WERI-Rb-1 (cell line): ENCODE measurements at places on chromosomes 5 and 9.

GRCh38 chr9:85577353-85577952 lies 164.3 kb downstream of the AGTPBP1 start:
- no peak for DNase-seq

GRCh38 chr5:74647096-74647495 lies 6.6 kb upstream of the ENC1 start:
- no peak for DNase-seq

DNA sequence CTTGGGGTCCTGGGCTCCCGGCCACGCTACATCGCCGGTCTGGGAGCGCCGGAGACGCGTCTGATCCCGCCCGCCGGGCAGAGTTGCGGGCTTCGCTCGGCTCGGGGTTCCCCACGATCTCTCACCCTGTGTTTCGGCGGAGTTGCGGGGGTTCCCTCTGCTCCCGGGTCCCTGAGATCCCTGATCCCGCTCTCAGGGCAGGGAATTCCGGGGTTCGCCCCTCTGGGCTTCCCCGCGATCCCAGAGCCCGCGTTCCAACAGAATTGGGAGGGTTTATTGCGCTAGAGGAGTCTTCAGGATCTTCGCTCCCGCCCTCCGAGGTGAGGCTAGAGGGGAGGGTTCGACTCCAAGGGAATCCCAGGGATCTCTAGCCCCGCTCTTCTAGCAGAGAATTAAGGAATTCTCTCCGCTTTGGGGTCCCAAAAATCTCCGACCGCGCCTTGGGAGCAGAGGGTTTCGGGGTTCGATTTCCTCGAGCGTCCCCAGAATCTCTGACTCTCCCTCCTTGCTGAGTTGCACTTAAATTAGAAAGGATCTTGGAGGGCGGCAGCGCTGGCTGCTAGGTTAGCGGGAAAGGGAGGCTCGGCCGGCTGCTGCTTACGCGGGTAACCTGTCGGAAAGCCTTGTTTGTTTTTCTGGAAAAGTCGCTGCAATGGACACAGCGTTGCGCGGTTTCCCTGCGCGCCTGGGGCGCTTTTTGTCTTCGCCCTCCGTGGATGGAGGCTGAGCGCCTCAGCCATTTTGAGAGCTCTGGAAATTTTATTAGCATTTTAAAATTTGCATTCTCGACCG lies 1.3 kb downstream of the DMRT1 start:
- DNase-seq = peak; percentile 33

GRCh38 chr9:18907927-18908625 lies 124.9 kb downstream of the SAXO1 start:
- DNase-seq = no peak

DNA sequence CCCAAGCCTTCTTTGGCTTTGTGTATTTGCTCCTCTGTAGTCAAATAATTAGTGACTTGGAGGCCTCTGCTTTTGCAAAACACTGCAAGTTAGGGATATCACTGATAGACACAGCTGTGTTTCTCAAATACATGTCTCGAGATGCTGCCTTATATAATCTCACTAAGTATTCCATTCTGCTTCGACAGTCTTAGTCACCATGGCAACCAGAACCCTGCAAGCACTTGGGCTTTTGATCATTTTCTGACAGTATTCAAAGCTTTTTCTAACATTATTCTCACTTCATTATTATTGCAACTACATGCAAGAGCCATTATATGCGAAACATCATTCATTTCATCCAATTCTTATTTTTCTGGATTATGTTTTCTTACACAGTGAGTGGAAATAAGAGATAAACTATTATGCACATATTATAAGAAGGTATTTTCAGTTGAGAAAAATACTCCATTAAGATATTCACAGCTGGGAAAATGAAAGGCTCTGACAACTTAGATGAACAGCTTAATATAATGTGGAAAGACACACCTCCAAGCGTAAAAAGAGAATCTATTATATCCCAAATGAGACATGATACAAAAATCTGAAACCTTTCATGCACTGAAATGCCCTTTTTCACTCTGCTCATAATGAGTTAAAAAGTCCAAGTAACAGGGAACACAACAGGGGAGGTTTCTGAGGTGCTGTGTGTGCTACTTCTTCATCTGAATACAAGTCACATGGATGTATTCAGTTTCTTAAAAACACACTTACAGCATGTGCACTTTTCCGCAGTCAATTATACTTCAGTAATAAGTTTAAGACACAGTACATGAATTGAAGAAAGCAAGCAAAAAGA lies 93.9 kb downstream of the SCAI start:
- no peak for DNase-seq

DNA sequence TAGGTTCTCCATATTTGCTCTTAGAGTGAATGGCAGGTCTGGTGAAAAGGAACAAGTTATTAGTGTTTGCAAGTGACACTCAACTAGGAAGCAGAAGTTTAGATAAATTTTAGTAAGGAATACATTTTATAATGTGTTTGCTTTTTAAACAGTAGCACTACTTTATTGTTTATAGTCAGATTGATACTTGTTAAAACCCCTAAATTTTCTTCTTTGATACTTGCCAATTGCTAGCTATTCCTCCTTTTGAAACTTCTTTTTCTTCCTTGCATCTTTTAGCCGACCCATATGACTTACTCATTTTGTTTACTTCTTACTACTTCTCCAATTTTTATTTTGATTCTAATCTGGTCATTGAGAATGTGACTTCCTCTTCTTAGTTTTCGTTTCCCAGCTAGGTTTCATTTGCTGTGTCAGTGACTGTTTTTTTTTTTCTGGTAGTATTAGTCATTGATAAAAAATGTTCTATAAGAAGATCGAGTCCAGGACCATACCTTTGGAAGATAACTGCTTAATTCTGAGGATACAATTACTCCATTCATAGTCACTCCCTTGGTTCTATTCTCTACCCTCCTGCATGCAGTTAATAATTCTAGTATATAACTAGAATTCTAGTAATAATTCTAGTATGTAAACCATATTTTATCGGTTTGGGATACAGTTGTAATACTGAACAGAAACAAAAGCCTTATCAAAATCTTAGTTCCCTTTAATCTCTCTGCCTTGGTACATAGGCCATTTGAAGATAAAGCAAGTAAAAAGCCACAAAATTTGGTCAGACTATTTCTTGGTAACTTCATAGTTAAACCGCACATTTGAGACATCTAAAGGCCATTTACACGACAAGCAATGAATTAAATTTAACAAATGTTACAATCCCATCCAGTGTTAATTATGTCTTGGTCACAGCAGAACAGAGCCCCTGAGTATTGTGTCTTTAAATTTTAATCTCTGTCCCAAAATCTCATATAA lies 2.8 kb upstream of the RICTOR start:
- no peak for DNase-seq

- no peak for DNase-seq
Measured at GRCh38 chr9:88742483-88742882, 207.5 kb downstream of the NXNL2 start.

- DNase-seq = no peak
Measured at GRCh38 chr9:4306777-4307121, 6.9 kb upstream of the GLIS3 start.

DNA sequence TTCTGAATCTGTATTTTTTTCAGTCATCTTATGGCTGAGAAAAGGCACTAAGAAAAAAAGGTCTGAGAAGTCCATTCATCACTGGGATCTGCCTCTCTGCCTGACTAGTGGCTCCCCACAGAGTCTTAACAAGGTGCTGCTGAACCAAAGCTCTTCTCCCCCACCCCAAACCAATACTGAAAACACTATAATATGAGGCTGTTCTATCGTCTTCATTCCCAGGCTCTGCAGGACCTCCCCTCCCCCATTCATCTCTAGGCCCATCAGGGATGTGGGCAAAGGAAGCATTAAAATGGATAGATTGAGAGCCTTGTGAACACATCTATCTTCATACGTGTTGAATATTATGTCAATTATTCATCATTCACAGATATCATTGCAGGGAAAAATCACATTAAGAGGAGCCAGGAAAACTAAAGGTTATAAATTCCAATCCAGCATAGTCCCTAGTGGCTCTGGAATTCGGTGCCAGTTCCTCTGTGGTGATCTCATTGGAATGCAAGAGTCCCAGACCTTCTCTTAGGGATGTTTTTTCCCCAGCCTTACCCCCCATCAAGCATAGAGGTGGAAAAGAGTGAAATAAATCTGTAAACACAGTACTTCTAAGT lies 44.3 kb upstream of the GPR151 start:
- DNase-seq = no peak

GRCh38 chr9:127943011-127943662 lies 5.5 kb upstream of the DPM2 start:
- no peak for DNase-seq

- DNase-seq = no peak
Measured at GRCh38 chr9:81801190-81801589, 111.8 kb upstream of the TLE1 start.

GRCh38 chr5:173771725-173772383 lies 116.3 kb upstream of the CPEB4 start:
- DNase-seq = no peak

DNA sequence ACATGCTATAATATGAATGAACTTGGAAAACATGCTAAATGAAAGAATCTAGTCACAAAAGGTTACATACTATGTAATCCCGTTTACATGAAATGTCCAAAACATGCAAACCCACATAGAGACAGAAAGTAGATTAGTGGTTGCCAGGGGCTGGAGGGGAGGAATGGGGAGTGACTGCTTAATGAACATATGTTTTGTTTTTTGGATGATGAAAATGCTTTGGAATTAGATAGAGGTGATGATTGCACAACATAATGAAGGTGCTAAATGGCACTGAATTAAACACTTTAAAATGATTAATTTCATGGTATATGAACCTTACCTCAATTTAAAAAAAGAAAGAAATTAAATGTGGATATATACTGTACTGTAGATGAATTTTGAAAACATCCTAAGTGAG lies 17.6 kb upstream of the NDFIP1 start:
- no peak for DNase-seq

DNA sequence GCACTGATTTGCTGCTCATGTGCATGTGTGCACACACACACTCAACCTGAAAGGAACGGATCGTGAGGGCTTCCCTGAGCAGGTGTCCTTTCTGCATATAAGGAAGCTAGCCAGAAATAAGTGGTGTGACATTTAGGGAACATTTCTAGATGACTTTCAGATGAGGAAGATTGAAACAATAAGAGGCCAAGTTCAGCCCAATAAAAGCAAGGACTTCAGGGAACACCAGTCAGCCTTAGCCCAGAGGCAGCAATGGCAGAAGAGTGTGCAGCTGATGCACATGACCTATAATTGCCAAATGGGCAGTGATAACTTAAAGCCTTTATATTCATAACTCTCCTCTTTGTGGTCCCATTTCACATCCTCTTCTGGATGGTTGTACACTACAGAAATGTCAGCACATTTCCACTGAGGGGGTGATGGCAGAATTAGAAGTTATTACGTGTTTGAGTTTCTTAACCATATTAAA lies 255.5 kb downstream of the TRIM32 start:
- no peak for DNase-seq

DNA sequence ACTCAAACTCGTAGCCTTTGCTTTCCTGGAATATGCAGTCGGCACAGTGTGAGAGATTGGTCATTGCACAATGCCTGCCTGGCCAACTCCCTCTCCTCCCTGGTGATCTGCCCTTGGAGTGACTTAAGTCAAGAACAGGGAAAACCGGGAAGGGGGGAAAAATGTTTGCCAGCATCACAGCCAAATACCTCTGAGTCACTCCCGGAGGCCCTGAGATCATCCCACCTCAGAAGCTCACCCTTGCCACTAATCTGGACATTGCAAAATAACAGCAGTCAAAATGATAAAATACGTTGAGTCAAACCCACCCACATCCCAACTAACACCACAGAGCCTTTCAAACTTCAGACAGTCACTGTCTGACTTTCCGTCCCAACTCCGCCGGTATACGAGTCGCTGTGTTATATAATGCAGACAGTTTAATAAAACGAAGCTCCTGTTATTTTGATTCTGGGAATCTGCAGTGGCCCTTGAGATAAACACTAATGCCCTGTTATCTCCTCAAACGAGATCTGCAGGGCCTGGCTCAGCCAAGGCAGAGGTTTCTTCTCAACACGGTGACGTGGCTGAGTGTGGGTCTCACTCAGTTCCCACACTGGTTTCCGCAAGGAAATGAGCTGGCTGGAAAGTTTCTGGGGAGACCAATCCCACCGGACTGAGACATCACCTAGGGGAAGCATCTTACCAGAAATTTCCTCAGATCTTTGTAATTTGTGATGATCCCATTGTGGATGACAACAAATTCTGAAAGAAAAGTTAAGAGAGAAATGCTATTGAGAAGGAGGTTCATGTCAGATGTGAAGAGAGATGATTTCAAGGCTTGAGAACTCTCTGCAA lies 22.1 kb downstream of the GFPT2 start:
- DNase-seq = no peak

GRCh38 chr9:105330755-105331154 lies 86.3 kb downstream of the SLC44A1 start:
- DNase-seq = no peak

GRCh38 chr5:103744159-103744558 lies 181.6 kb upstream of the NUDT12 start:
- no peak for DNase-seq

GRCh38 chr9:94819161-94819687 lies 92.7 kb downstream of the AOPEP start:
- no peak for DNase-seq

GRCh38 chr9:130844044-130844451 lies 9.0 kb downstream of the ABL1 start:
- DNase-seq = no peak

DNA sequence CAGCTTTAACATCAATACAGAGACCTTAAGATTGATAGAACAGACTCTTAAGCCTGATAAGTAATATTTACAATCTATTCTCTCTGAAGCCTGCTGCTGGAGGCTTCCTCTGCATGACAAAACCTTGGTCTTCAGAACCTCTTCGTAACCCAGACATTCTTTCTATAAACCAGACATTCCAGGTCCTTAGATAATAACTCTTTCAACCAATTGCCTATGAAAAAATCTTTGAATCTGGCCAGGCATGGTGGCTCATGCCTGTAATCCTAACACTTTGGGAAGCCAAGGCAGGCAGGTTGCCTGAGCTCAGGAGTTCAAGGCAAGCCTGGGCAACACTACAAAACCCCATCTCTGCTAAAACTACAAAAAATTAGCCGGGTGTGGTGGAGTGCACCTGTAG lies 327.8 kb downstream of the ENC1 start:
- DNase-seq = no peak

GRCh38 chr5:88672644-88673252 lies 210.2 kb downstream of the MEF2C start:
- no peak for DNase-seq

GRCh38 chr5:60339691-60340201 lies 360.2 kb downstream of the DEPDC1B start:
- no peak for DNase-seq

DNA sequence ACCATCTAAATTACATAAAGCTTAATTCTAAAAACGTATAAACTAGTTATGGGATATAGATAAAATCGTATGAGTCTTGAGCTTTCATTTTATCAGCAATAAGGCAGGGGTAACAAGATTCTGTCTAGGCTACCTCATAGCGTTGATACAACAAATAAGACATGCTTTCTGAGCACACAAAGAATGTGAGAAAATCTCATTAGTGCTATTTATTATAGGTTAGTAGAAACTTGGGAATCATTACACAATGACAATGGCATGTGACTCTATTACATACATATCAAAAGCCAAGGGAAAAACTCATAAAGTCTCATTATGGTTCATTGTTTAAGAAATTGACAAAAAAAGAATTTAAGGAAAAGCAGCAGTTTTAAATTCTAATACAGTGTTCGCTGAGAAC lies 448.6 kb downstream of the PLK2 start:
- no peak for DNase-seq

GRCh38 chr9:21559402-21560280 lies 77.5 kb upstream of the IFNE start:
- peak; percentile 34 for DNase-seq
